GM12864 (cell line): ENCODE measurements at places on chromosomes 3 and 15.

- DNase-seq = no peak
Observed at GRCh38 chr3:373193-373779, 176.7 kb downstream of the CHL1 start.

DNA sequence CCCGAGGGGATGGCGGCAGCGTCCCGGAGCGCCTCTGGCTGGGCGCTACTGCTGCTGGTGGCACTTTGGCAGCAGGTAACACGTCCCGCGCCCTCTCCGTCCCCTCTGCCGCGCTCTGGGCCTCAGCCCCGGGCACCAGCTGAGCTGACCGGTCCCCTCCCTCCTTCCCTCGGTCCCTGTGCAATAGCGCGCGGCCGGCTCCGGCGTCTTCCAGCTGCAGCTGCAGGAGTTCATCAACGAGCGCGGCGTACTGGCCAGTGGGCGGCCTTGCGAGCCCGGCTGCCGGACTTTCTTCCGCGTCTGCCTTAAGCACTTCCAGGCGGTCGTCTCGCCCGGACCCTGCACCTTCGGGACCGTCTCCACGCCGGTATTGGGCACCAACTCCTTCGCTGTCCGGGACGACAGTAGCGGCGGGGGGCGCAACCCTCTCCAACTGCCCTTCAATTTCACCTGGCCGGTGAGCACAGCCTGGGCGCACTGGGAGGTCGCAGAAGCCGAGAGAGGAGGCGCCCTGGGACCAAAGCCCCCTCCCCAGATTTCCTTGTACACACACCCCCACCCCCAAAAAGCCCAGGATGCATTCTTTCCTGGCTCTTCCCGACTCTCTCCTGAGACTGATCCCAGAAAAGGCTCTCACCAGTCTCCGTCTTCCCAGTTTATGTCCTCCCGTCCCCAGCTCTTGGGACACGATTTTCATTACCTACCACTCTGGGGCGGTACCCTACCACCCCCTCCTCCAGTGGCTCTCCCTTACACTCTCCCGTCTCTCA is 705 bp downstream of the DLL4 start:
- no peak for DNase-seq

DNA sequence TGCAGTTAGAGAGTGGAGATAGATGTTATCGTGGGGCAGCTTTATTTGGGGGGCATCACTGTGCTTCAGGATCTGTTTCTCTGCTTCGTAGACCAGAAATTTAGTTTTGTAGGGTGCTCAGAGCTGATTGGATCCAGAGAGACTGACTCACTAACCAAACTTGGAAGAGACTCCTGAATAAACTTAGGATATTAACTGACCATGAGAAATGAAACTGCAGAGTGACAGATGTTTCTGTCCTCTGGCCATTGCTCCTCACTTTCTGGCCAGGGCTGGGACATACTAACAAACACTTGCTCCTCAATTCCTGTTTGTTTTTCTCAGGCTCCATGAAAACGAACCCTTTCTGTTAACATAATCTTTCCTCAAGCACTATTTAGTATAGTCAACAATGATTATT is 4.3 kb downstream of the ZNF592 start:
- no peak for DNase-seq

DNA sequence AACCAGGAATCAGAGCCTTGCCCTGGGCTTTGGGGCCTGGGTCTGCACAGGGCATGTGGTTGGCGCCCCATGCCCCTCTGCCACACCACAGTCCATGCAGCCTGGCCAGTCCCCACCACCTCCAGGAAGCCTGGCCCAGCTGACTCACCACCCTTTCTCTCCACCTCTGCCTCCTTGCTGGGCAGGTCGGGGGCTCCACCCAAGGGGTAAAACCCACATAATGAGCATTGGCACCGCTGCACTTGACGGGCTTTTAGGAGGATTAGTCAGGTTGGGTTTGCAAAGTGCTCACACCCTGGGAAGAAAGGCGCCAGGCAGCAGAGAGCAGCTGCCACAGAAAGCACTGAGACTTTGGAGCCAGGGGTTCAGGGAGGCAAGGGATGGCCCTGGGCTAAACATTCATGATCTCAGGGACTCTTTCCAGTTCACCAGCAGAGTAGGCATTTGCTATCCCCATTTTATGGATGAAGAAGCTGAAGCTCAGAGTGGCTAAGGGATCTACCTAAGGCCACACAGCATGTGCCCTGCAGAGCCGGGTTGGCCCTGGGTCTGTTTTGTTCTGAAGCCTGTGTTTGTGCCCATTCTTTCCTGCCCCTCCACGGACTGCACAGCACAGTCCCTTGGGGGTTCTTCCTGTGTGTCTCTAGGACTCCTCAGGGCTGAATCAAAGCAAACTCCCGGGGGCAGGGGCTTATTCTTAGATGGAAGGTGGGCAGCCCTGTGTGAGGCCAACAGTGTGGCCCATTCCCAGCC is 113.4 kb downstream of the ETFA start:
- DNase-seq = no peak

GRCh38 chr15:70053716-70054229 is 43.9 kb downstream of the TLE3 start:
- DNase-seq = no peak

- no peak for DNase-seq
Observed at GRCh38 chr15:64151727-64152506, at the start of gene SNX22. SNX22 (plus strand) TSS chr15:64151731; CDS start chr15:64151776, 45 bp downstream.

DNA sequence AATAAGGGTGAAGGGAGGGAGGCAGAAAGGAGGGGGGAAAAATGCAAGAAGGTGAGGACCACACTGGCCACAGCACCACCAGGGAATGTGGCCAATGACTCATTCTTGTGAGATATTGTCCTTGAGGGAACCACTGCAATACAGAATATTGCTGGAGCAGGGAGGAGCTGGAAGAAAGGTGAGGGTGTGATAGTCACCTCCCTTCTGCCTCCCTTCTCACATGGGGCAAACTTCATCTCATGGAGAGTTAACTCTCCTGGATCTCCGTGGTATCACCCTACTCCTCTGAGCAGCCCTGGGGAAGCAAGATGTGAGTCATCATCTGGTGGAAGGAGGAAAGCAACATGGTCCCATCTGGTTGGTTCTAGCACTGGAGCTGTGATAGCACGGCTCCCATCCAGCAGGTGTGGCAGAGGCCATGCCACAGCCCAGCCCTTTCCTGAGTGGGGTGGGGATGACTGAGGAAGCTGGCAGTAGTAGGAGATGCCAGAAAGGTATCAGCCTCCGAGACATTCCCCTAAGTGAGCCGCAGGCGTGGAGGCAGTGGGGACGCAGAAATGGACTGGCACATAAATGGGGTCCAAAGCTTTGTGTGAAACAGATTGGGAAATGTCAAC is 115.9 kb upstream of the LPP start:
- no peak for DNase-seq

DNA sequence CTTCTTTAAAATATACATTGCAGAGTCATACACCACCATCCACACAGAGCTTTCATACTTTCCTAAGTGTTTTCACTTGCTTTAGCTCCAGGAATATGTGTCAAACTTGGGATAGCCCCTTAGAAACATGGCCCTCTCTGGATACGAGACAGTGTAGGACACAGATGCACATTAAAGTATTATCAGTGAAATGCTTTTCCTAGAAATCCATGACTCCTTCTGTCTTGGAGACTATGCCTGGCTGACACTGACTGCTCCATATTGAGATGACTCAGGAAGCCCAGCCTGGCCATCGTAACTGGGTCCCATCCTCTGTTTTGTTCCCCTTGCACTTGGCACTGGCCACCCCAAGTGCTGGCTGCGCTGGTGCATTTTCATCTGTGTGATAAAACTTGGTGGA is 204.8 kb downstream of the PDZRN3 start:
- no peak for DNase-seq

GRCh38 chr3:4409415-4409814 is 57.7 kb downstream of the SUMF1 start:
- DNase-seq = no peak

DNA sequence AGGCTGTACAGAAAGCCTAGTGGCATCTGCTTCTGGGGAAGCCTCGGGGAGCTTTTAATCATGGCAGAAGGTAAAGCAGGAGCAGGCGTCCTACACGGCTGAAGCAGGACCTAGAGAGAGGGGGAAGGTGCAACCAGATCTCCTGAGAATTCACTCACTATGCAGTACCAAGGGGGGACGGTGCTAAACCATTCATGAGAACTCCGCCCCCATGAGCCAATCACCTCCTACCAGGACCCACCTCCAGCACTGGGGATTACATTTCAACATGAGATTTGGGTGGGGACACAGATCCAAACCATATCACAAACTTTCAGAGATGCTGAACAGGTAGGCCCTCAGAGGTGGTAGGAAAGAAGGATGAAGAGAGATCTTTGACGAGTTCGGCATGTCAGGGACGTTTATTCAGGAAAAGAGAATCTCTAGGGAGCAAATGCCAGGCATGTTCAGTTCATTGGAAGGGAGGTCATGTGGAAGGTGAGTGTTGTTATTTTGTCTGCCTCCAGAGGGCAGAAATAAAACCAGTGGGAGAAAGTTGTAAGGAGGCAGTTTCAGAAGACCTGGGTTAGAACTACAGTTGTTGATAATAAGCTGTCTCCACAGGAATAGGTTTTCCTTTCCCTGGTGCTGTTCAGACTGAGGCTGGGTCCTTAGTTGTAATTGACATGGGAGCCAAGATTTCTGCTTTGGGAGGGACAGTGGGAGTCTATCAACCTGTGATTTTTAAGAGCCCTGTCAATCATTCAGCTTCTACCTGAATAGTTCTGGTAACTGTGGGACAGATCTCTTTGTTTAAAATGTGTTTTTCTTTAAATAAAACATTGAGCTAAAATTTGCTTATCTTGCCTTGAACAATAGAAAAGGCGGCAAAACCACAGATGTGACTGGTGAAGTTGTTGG is 4.3 kb upstream of the FNDC3B start:
- no peak for DNase-seq

DNA sequence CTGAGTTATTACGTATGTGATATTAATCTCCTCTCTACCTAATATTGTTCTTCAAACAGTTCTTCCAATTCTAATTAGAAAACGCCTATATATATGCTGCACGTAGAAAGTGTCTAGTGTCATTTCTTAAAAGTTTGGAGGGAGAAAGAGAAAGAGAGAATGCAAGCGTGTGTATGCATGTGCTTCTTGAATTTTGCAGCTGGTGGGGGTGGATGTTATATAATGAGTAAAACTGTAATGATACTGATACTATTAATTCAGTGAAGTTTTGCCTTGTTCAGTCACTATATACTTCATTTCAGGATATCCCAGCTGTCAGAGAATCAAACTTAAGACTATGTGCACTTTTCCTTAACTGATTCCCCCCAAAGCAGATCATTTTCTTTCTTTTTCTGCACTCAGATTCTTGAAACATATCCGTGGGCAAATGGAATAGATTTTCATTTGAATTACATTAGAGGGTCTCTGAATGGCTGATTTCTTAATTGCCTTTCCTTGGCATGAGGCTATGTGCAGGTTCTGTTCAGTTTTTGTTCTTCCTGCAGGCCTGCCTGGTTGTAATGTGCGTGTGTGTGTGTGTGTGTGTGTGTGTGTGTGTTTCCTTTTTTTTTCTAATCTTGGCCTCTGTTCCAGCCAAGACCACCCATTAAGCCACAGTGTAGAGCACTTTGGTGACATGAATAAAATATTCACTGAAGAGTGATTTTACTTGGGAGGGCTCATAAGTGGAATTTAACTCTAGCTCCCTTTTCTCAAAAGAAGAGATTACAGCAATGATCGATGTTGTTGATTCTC is 617.5 kb downstream of the RBMS3 start:
- DNase-seq = no peak

DNA sequence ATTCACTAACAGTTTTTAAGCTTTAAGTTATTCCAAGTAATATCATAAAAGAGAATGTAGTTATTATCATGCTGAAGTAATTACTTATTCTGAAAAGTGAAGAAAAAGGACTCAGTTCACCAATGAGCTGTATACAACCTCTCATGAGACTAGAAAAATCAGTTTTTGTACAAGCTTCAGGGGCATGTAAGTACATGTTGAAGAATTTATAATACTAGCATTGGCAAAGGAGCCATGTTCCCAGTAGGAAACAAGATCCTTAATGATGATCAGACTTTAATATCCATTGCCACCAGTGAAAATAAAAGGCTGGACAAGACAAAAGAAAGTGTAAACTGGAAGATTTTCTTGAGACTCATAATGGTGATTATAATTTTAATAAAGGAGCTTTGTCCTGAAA is 532.8 kb downstream of the PLOD2 start:
- no peak for DNase-seq

DNA sequence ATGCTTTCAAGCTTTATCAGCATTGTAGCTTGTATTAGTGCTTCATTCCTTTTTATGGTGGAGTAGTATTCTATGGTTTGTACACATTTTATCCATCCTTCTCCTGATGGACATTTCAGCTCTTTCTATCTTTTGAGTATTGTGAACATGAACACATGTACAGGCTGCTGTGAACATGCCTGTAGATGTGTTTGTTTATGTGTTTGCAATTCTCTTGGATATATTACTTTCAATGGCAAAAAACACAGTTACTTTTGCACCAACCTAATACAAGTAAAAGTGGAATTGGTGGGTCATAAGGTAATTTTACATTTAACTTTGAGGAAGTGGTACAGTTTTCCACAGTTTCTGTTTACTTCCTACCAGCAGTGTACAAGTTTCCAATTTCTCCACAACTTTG is 180.4 kb downstream of the FNDC3B start:
- DNase-seq = no peak

DNA sequence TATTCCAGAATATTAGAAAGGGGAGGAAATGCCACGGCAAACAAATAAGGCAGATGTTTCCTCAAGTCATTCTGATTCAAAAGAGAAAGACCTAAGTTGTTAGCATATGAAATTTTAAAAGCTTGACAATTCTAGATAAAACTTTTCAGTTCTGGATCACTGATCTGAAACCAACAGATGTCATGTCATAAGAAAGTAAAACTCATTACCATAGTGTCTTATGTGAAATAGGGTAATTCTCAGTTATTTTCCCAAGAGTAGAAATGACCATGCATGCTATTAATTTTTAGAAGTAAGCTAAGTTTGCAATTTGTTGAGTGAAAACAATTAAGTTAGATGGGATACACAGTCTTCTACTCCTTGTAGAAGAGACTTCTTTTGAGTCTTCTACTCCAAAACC is 630.3 kb downstream of the NAALADL2 start:
- DNase-seq = no peak

DNA sequence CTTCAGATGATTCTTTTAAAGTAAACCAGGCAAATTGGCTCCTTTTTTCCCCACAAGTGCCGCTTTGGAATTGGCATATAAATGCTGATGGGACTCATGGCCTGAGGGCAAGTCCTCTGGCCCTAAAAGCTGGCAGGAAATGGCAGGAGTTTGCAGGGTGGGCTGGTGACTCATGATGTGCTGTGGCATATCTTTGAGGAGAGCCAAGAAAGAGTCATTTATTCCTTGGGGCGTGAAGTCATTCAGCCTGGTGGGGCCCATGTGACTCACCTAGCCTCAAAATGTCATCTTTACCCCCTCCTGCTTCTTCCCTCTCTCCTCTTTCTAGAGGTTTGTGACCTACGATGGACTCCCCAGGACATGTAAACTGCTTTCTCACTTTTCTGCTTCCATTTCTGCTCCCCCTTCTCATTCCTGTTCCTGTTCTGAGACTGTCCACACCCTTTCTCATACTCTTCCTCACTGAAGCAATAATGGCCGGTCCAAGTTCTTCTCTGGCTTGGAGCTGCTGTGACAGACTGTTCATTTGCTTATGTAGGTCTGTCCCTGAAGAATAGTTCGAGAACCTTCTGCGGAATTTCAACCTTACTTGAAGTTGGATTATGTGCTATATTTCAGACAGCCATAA is 326.1 kb downstream of the SATB1 start:
- no peak for DNase-seq
